ENCODE measurements at places on chromosomes 6 and 20. TPM values are rescaled to one million over a fixed set of nuclear protein-coding genes. Genes with fewer than 3 reads are reported as not detected.

The ATF6B gene
- 29.8 TPM for total RNA-seq

The PROCR gene
- 44.4 TPM for total RNA-seq

The SLPI gene
- not detected for total RNA-seq

The NNAT gene
- total RNA-seq, result 0.26 TPM

- DNase-seq, result no peak
Measured at GRCh38 chr6:51743999-51744398, 343.4 kb downstream of the PKHD1 start.

DNA sequence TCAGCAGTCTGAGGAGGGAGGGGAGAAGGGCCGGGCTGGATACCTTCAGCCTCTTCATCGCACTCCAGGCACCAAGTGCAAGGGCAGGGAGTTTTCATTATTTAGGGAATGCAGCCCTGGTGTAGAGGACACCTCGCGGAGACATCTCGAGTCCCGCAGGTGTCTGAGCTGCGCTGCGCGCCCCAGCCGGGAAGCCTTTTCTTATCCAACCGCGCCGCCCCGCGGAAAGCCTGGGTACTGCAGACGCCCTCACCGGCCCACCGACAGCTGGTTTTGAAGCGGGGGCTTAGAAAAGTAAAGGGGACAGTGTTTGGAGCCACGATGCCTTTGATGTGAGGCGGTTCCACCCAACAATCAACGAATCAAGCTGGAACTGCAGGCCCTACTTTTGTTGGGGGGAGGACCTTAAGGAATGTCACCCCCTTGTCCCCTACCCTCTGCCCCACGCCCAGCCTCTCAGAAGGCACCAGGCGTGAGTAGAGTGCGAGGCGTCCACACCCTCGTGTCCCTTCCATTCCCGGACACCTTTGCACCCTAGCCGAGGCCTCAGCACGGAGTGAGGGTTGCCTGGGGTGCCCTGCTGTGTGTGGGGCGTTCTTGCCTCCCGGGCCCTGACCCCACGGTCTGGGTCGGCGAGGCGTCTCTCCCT is 8.6 kb downstream of the NKX2-2 start:
- peak; percentile 37 for DNase-seq

DNA sequence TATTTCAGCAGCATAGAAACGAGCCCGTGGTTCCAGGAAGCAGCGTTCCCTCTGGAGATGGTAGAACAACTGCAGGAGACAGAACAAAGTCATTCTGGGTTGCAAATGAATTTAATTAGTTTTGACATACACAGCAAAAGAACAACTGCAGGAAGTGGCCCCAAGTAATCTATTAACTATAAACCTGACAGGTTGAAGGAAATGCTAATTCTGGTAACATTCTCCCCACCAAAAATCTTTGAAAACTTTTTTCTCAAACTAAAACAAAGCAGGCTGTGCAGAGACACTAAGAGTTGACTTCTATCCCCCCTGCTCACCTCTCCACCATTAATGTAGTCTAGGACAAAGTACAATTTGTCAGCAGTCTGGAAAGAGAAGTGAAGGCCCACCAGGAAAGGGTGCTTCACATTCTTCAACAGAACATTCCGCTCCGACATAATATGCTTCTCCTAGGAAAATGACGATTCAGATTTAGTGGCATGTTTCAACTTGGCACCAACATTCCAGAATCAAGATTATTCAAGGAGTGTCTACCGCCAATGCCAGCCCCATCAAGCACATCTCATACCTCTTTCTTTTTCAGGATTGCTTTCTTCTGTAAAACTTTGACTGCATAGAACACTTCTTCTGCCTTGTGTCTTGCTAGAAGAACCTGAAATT is 120.4 kb upstream of the SLC2A12 start:
- DNase-seq, result no peak

DNA sequence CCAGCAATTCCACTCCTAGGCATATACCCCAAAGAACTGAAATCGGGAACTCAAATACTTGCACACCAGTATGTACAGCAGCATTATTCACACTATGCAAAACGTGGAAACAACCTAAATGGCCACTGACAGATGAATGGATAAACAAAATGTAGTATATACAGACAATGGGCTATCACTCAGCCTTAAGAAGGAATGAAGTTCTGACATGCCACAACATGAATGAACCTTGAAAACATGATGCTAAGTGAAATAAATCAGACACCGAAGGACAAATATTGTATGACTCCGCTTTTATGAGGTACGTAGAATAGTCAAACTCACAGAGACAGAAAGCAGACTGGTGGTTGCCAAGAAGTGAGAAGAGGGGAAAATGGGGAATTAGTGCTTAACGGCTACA is 59.1 kb upstream of the CCN6 start:
- no peak for DNase-seq

The GRM4 gene
- total RNA-seq, result not detected

DNA sequence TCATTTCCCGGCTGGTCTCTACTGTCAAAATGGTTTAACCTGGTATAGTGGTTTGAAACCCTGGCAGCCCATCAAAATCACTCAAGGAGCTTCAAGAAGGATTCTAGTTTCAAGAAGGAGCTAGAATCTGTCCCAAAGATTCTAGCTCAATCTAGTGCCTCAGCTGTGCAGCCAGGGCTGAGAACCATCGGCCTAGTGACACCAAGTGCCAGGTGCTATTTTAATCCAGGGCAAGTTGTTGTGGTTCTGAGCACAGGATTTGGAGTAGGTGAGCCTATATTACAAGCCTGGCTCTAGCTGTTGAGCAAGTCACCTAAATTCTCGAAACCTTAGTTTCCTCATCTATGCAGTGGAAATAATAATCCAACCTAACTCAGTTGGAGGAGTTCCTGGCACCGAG is 3.7 kb downstream of the MOCS1 start:
- no peak for DNase-seq

- DNase-seq, result no peak
Measured at GRCh38 chr20:59025511-59025910, 6.3 kb downstream of the TUBB1 start.

GRCh38 chr6:164345327-164345726 is 930.8 kb downstream of the QKI start:
- DNase-seq, result no peak

The NQO2 gene
- 30.1 TPM for total RNA-seq

The SRF gene
- 29.5 TPM for total RNA-seq

DNA sequence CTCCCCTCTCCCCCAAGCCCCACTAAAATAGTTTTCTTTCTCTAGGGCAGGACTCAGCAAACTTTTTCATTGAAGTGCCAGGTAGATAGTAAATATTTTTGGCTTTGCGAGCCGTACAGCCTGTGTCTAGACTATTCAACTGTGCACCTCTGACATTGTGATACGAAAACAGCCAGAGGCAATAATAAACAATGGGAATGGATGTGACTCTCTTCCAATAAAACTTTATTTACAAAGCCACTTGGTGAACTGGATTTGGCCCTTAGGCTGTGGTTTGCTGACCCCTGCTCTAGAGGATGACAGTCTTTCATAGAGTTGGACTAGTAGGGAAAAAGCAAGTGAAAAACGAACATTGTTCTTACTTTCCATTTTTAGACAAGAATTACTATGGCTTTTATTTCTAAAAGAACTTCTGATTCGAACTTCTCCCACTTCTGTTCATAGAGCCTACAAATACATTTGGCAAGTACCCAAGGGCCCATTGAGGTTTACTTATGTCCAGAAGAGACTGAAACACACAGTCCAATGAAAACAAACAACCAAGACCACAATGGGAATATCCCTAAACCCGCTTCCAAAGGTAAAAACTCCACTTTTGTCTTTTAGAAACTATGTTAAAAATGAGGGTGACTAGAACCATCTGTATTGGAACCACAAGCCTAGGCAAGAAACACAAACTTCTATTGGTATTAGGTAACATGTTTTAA is 46.4 kb upstream of the CDKAL1 start:
- no peak for DNase-seq

DNA sequence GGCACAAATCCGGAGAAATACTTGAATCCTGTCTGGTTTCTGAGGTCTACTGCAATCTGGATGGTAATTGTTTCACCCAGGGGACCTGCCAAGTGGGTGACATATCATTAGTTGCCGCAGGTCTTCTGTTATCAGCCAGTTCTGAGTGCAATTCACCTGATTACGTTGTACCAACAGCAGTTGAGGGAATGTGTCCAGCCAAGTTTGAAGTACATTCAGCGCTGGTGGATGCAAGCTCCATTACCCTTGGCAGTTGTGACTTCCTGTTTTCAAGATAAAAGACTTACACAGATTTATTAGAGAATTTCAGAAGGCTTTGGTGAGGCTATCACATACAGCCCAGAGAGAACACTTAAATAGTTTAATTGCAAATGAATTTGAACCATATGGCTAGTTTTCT is 42.8 kb downstream of the FNDC1 start:
- DNase-seq, result no peak

GRCh38 chr6:168735268-168735949 is 294.4 kb downstream of the SMOC2 start:
- no peak for DNase-seq

DNA sequence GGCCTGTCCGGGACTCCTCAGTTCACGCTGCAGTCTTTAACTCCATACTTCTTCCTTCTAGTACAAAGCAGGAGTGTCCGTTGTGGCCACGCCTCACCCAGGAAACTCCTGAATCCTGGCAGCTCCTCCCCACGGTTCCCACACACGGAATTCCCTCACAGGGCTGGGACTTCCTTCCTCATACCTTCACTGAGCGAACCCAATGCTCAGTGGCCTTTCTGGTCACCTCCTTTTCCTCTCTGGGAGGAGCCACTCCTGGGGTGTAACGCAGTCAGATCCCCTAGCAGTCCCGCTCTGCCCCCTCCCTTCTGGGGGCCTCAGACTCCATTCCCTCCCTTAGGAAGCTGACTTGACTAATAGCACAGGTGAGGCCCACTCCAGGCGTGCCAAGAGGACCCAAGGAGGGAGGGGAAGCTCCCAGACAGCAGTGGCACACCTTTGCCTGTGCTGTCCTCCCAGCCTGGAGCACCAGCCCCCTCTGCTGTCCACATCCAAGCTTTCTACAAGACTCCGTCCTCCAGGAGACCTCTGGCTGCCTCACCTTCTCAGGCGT is at the start of gene SLC52A3:
TSS of gene SLC52A3 (minus strand) at position 75 of the 553 bp plus-strand sequence. CDS start 2,726 bp downstream, outside the sequence.
- DNase-seq, result no peak

The COL12A1 gene
- 31.5 TPM for total RNA-seq

DNA sequence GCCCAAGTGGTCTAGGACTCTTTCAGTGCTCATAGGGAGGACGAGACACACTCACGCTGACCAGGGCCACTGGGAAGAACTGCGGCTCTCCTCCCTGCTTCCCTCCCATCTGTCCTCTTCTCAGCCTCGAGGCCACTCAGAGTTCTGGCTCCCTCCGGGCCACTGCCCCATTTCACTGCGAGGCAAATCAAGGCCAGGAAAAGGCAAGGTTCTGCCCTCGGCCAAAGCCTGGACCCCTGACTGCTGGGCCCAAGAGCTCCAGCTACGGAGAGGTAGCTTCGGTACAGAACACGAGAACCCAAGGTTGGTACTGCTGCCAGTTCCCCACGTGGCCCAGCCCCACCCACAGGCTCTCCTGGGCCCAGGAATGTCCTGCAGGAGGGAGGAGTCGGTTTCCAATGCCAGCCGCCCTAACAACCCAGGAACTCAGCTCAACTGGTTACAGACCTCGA is 14.7 kb downstream of the PI16 start:
- DNase-seq, result no peak

The TAP2 gene
- 6.1 TPM for total RNA-seq

GRCh38 chr6:85172705-85173104 is 277.2 kb upstream of the NT5E start:
- DNase-seq, result no peak

The PNPLA1 gene
- total RNA-seq, result not detected

The PARD6B gene
- total RNA-seq, result 0.06 TPM

GRCh38 chr6:14241255-14242070 is 123.9 kb downstream of the CD83 start:
- no peak for DNase-seq
